ENCODE measurements at places on chromosomes 13 and 19. TPM values are rescaled to one million over a fixed set of nuclear protein-coding genes. Genes with fewer than 3 reads are reported as not detected.
A peak's percentile ranks its signal among the peaks of the same experiment; 100 is the strongest.

DNA sequence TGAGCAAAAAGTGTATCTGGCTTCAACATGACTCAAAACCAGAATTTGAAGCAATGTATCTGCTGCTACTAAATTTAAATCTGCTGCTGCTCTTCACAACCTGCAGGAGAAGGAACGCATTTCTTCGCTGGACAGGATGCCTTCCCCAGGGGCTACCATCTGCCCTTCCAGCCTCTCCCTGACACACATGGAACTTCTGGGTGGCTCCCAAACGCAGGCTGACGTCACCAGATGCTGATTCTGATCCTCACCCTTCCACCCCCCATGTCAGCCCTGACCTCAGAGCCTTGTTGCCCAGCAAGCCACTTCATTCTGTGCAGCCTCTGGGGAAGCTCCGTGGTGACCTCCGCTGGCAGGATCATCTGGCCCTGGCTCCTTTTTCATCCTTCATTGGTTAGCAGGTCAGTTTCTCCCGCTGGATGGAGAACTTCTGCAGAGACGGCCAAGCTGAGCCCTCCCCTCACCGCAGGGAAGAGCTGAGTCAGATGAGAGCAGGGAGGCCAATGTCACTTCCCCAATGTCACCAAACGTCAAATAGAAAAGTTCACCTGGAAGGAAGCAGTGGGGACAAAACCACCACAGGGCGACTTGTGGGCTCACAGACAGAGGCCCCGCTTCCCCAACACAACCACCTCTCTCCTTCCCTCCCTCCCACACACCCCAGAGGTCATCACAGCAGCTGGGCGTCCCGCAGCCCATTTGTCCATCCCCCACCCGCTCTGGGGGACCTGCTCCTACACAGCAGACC is 14.0 kb upstream of the RAB20 start:
- DNase-seq: peak; percentile 83

Gene IGLON5
- not detected for total RNA-seq

DNA sequence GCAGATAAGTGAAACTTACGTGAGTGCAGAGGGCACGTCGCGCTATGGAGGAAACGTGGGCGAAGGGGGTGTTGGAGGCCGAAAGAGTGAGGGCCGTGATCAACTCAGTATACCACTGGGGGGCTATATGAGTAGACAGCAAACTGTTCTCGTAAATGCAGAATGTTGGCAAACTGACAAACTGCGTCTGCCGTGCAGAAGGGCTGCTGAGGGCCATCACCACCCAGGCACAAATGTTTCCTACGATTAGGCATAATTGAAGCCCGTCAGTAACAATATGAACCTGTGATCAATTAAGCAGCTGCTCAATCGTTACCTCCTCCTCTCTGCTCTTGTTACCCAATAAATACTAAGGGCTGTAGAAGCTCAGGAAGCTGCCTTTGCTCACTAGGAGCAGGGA is 17.3 kb upstream of the MADCAM1 start:
- DNase-seq: no peak

- DNase-seq: no peak
These were observed 16.1 kb downstream of the LIG1 start for GRCh38 chr19:48154003-48154402.

DNA sequence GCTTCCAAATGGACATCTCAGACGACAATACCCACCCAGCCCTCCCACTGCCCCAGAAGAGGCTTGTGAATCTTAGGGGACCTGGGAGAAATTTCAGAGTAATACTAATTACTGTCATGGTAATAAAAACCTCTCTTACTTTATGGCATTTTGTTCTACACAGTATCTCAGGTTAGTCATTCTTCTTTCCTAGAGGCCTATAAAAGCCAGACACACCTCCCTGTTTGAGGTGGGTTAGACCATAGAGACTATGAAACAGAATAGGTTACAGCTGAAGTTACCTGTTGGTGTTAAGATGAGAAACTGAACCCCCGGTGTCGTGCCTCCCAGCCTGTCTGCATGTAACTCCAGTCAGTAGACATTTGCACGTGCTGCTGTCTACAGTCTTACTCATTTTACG is 113.9 kb downstream of the SLC7A1 start:
- DNase-seq: no peak

GRCh38 chr13:50449465-50449864 is 394.0 kb downstream of the DLEU7 start:
- no peak for DNase-seq

Gene CCDC70
- not detected for total RNA-seq

- no peak for DNase-seq
These were observed 5.2 kb downstream of the LHFPL6 start for GRCh38 chr13:39597838-39598237.

Gene KIRREL2
- not detected for total RNA-seq

GRCh38 chr13:95552539-95553441 is at the start of gene CLDN10:
CLDN10 (plus strand) TSS chr13:95552720; CDS start chr13:95552754, 34 bp downstream.
- peak; percentile 77 for DNase-seq

GRCh38 chr13:60348097-60348496 is 48.9 kb upstream of the TDRD3 start:
- DNase-seq: no peak

DNA sequence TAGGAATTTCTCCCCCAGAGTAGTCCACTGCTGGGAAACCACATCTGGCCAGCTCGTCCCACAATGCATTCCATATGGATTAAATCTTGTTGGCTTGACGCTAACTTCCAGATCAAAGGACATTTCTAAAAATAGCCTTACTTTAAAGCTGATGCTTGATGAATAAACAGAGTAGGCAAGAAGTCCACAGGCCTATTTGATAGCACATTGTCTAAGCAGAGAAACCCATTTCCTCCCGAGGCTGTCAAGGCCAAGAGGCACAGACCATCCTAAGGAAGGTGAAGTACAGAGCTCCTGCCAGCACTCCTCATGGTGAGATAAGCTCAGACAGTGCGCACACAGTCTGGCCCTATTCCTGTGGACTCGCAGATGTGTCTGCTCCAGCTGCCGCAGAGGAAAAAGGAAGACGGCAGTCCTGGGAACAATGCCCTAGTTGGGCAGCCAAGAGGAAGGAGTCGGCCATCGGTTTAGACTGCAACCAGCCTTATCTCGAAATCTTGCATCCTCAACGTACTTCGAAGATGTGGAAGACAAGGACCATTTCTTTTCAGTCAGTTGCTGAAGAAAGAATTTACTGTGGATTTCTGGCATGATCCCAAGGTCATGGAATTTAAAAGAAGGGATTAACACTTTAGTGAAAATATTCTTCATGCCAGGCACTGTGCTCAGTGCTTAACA is 156.8 kb downstream of the RGCC start:
- no peak for DNase-seq

- no peak for DNase-seq
These were observed 134.7 kb upstream of the SLITRK5 start for GRCh38 chr13:87536499-87536898.

- DNase-seq: no peak
These were observed 19.0 kb downstream of the CACNG6 start for GRCh38 chr19:54010474-54010873.

Data from spleen (tissue), 13 donors.